ENCODE measurements at places on chromosomes 1 and 21.

GRCh38 chr1:18304151-18304869 lies 176.4 kb upstream of the KLHDC7A start:
- DNase-seq, result no peak

DNA sequence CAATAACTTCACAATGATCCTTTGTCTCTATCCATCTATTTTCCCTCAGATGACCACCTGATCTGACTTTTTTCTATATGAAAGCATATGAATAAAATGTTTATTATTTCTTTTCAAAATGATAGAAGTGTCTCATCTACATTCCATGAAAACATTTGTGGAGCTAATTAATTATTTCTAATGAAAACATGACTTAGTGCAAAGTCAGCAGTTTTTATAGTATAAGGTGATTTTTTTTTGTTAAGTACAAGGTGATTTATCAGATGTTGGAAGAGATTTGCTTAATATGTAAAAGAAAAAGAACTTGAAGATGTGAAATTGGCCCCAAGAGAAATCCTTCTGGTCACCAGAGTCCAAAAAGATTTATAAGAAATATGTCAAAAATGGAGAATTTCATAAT lies 43.5 kb downstream of the PDPN start:
- DNase-seq, result no peak

DNA sequence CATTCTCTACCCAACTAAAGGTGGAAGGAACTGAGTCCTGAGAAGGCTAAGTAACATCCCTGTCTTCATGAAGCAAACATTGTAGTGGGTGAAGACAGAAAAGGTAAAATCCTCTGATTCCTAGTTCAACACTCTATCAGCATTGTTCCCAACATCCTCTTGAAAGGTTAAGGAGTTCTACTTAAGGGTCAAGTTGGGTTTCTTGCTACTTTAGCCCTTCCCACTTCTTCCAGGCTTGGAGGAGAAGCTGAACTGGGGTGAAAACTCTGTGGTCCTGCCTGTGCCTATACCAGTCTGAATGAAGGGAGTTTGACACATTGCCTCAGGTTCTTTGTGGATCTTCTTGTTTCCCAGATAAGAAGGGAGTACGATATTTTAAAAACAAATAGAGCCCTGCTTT lies 54.1 kb downstream of the ATP2B4 start:
- DNase-seq, result no peak

DNA sequence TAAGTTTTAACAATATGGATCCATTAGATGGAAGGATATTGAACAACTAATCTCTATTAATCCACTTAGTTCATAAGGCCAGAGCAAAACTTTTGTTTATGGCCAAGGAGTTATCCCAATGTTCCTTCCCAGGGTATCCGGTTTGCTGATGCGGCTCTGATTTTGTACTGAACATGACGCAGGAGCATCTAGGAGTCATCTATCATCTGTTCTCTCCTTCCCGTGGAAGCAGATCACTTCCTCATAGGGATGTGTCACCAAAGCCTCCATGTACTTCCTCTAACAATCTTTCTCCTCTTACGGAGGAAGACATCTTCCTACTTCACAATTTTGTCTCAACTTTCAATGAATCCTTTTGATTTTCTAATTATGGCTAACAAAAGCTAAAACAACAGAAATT lies 206.6 kb downstream of the APP start:
- no peak for DNase-seq

DNA sequence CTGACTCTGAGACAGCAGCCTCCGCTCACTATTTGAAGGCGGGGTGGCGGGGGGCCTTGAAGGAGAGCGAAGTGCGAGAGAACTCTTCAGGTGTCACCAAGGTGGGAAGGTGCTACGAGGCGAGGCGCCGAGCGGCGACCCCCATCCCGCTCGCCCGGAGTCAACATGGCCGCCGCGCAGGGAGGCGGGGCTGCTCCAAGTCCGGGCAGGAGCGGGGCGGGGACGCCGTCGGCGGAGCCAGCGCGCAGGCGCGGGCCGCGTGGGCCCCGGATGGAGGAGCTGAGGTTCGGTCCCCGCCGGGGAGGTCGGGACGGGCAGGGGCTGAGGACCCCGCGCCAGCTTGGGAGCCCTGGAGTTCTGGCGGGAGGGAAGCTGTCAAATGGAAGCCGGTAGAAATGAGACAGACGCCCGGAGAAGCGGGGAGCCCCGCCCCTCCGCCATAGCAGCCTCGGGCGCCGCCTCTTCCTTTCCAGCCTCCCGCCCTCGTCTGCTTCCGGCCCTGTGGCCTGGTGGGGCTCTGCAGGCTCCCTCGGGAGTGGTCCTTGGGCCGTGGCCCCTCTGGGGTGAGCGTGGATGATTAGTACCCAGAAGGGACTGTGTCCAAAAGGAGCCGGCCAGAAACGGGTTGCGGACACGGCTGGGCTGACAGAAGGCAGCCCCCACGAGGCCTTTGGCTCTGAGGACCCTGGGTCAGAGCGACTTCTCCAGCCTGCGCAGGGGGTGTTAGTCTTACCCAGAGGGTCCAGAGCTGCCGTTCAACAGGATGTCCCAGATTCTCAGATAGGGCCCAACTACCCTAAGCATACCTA lies at the start of gene PIGV:
TSS of gene PIGV (plus strand) at position 245 of the 809 bp plus-strand sequence. CDS start 2,866 bp downstream, outside the sequence.
- peak; percentile 28 for DNase-seq

GRCh38 chr1:43537423-43538142 lies 6.9 kb downstream of the PTPRF start:
- DNase-seq, result no peak

DNA sequence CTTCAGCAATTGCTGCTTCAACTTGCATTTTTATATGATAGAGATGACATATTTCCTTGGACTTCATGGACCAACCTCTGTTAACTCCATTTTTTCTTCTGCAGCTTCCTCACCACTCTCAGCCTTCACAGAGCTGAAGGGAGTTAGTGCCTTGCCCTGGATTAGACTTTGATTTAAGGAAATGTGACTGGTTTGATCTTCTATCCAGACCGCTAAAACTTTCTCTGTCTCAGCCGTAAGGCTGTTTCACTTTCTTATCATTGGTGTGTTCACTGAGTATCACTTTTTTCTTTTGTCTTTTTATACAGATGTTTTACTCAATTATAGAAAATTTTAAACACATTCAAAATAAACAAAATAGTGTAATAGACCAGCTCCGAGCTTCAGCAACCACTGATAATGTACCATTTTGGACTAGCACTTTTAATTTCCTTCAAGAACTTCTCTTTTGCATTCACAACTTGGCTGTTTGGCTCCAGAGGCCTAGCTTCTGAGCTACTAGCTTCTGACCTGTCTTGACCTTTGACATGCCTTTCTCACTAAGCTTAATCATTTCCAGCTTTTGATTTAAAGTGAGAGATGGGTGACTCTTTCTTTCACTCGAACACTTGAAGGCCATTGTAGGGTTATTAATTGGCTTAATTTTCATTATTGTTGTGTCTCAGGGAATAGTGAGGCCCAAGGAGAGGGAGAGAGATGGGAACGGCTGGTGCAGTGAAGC lies 9.3 kb downstream of the NEK7 start:
- DNase-seq, result no peak

DNA sequence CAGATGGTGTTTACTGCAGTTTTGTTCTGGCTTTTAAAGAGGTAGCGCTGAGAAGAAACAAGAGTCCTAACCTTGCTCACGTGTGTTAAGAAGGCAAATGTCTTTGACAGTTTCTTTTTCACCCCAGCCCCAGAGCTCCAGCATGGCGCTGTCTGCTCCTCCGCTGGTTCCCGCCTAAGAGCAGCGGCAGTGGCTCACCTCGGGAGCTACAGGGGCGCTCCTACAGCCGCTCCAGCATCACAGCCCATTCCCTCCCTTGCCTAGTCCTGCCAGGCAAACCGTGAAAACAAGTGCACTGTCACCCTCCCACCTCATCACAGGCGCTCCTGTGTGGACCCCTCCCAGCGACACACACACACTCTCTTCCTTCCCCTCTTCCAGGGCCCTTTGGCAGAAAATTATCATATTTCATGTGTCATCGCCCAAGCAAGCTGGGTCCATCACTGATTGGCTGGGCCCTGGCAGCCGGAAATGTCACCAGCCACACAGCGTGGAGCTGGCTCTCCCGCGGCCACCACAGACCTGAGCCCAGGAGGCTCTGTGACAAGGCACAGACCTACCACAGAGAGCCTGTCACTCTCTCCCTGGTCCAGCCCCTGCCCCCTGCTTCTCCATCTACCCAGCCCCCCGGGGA lies 1.2 kb upstream of the HIVEP3 start:
- no peak for DNase-seq

GRCh38 chr1:32900371-32900955 lies 726 bp downstream of the TMEM54 start:
- no peak for DNase-seq
